ENCODE measurements at places on chromosomes 13 and 19.

DNA sequence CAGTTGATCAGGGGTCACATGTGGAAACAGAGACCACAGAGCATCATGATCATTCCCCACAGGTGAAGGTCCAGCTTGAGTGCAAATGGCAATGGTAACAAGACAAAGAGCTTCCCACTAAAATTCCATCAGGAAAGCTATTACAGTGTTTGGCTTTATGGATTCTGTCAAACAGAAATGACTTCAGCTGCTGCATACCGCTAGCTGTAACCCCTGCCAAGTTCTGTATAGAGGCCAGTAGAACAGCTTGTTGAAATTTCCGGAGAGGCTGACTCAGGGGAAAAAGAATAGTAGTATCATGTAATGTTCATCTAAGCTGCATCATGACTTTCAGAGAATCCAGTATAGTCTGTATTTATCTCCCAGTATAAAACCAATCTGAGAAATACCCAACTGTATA lies 1704.7 kb downstream of the SLITRK5 start:
- DNase-seq: no peak

DNA sequence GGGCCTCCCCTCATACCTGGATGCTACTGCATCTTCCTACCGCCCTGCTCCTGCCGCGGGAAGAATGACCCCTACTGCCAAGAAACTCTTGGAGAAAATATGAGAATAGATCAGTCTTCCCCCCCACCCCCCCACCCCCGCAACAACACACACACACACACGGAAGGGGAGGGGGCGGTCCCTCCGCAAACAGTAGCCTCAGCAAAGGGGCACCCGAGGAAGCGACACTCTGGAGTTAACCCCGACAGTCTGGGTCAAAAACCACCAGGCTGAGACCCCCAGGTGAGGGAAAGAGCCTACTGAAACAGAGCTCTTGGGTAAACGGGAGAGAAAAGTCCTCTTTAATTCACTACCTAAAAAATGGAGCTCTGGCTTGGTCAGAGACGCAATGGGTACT lies 1.2 kb downstream of the MED26 start:
- peak; percentile 55 for DNase-seq

GRCh38 chr13:99041788-99042187 lies 63.9 kb upstream of the DOCK9 start:
- DNase-seq: no peak

DNA sequence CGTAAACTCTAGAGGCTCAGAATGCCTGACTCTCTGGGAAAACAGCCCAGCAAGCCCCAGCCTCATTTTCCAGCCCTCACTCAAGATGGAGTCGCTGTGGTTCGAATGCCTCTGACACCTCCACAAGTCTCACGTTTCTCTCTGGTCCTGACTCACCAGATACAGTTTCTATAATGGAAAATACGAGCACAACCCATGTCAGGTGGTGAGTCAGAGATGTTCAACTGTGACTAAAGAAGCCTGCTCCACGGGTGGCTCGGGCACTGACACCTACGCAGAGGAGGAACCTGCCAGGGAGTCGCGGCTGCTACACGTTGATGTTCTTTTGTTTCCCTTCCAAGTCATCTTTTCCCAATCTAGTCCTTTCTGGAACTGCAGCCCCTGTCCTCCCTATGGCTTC lies 87.1 kb upstream of the STK24 start:
- DNase-seq: peak; percentile 29

GRCh38 chr13:49357694-49358093 lies 86.2 kb downstream of the CAB39L start:
- no peak for DNase-seq

DNA sequence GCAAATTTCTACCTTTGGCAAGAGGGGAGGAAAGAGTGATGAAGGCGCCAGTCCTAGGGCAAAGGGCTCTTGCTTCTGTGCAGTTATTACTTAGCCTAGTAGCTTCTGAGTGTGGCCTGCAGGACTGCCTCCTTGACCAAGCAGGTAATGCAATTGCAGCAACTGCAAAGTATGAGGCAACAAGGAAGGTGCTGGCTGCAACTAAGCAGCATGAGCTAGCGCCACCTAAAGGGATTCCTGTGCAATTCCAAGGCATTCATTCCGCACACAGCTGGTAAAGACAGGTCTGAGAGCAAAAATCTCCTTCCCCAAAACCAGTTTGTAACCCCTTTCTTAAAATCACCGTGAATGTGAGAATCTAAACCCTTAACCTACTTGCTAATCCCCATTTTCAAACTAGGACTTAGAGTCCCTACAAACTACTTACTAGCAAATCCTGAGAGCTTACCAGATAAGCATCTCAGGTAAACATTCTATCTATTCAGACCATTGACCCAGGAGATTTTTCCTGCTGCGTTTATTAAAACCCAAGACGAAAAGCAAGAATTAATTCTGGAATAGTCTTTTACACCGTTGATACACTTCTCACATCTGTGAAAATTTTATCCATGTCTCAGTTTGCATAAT lies 62.9 kb downstream of the DCT start:
- no peak for DNase-seq

GRCh38 chr19:31372246-31372781 lies 23.1 kb upstream of the TSHZ3 start:
- DNase-seq: no peak

GRCh38 chr13:90302107-90302506 lies 1045.4 kb upstream of the MIR17HG start:
- no peak for DNase-seq

- DNase-seq: no peak
Measured at GRCh38 chr13:24864579-24864978, 100.6 kb downstream of the RNF17 start.

DNA sequence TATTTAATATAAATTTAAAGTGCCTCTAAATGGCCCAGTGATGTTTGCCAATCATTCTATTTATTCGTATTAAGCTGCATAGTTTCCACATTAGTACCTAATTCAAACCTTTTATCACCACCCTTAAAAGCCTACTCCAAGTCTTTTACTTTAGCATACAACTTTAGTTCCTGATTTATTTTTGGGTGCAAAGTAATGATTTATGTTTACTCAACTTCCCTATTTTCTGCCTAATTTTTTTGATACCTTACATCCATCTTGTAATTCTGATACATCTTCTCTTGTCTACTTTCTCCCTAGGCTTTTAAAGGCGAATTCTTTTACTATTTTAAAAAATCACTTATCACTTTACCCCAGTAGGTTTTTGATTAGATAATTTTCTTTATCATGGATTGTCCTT lies 2651.1 kb upstream of the PCDH20 start:
- no peak for DNase-seq

DNA sequence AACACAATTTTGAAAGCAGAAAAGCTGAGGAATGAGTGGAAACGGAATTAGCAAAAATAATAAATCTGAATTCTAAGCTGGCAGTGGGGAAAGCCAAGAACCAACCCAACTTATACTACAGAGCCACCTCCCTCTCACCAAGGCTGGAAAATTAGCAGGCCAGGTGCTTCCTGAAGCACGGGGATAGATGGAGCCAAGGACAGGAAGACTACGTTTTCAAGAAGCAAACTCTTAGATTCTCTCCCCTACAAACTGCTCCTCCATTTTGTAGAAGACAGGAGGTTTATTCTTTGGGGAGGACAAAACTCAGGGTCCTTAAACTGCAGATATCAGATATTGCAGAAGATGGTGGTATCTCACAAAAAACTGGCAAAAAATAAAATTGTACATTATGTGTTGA lies 8.8 kb downstream of the CCDC70 start:
- DNase-seq: no peak

DNA sequence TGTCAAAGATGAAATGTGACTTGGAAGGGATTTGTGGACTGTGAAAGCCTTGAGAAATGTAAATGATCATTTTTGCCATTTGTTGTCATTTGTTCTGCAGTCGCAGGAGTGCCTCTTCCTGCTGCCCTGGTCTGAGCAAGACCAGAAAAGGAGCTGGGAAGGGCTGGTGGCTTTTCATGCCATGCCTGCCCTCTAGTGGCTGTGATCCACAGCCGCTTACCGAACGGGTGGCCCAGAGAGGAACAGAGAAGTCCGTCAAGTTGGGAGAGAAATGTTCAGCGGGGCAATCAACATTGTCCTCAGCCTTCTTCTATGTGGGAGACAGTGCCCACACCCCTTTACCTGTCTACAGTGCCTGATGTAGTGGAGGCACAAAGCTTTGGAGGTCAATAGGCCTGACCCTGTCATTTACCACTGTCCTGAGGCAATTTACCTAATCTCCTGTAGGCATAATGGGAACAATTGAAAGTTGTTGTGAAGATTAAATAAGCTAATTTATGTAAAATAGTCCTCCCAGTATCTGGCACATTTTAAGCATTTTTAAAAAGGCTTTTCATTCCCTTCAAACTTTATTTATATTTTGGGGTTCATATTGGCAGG lies 224.5 kb downstream of the B3GLCT start:
- DNase-seq: peak; percentile 71

DNA sequence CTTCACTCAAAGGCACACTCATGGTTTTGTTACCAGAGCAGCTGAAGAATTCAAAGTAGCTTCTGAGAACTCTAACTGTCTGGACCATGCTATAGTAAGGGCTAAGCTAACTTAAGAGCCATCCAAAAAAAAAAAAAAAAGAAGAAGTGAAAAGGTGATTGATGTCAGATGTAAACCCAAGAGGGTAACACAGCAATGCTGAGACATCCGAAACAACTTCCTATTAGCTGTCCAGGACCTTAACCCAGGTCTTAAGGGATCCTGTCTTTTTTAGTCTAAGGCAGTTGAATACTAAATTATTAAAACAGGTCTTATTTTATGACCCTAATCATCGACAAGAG lies 11.2 kb upstream of the RAB20 start:
- DNase-seq: no peak
